ENCODE measurements at places on chromosomes 12 and 14.

DNA sequence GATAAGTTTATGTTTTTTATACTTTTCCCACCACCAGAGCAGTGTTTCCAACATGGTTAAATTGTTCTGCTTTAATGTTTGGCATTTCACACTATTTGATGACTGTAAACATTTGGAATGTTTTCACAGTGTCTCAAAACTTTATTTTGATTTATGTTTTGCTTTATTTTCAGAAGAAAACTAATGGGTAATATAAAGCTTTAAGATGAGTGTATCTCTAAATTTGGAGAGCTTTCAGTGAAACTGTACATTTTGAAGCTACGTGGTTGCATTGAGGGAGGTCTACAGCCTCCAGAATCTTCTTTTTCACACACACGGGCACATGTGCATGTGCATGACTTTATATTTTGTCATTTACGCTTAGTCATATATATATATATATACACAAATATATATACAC, 10.7 kb downstream of the BICD1 start:
- DNase-seq, result no peak
- no peak overlapping the region for H3K4me3 ChIP-seq
- no peak overlapping the region for H3K27ac ChIP-seq
- peaks cover 10% of the 10 kb centered on the region for H3K4me1 ChIP-seq
- no peaks in the 10 kb centered on the region for H3K36me3 ChIP-seq
- H3K27me3 ChIP-seq, result peaks cover 14% of the 10 kb centered on the region

DNA sequence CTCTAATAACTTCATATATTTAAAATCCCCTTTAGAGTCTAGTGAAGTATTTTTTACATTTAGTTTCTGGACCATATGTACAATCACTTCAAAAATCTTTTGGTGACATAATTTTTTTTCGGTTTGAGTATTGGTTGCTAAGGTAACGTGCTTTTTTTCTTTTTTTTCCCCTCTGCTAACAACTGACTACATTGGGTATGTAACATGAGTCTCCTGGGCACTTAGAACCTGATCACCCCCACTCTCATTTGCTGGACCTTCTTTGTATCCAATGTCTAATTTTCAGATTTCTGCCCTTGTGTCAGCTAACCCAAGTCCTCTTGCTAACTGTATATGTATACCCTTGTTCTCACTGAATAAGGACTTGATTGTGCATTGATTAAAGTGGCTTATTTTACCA, 592.9 kb upstream of the FLRT2 start:
- DNase-seq, result no peak
- no peak overlapping the region for H3K27ac ChIP-seq
- no peak overlapping the region for H3K4me3 ChIP-seq
- no peaks in the 10 kb centered on the region for H3K27me3 ChIP-seq
- no peaks in the 10 kb centered on the region for H3K4me1 ChIP-seq

GRCh38 chr12:31605531-31605930, 14.6 kb upstream of the DENND5B start:
- H3K36me3 ChIP-seq, result no peaks in the 10 kb centered on the region
- no peaks in the 10 kb centered on the region for H3K4me1 ChIP-seq
- H3K4me3 ChIP-seq, result no peak overlapping the region

- H3K4me1 ChIP-seq, result peaks cover 25% of the 10 kb centered on the region
- no peak overlapping the region for H3K27ac ChIP-seq
- H3K27me3 ChIP-seq, result no peaks in the 10 kb centered on the region
- H3K36me3 ChIP-seq, result peaks cover 7% of the 10 kb centered on the region
Measured at GRCh38 chr14:105286759-105287144, 14.0 kb downstream of the BRF1 start.

DNA sequence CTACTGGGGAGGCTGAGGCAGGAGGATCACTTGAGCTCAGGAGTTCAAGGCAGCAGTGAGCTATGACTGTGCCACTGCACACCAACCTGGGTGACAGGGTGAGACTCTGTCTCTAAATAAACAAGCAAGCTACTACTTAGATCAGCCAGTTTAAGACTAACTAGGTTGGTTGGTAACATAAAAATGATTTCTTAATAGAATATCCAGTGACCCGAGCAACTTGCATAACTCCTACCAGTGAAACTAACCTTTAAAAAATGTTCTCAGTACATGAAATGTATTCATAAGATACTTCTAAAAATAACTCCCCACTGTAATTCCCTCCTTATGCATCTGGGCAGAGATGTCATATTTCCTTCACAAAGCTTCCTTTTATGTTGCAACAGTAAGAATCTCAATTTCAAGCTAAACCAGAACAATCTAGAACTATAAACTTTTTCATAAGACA, 15.9 kb downstream of the TAOK3 start:
- peak overlapping the region; percentile 92 for H3K27ac ChIP-seq
- DNase-seq, result no peak
- H3K27me3 ChIP-seq, result no peaks in the 10 kb centered on the region
- peaks cover 44% of the 10 kb centered on the region for H3K4me1 ChIP-seq
- H3K36me3 ChIP-seq, result peaks cover 30% of the 10 kb centered on the region

- no peaks in the 10 kb centered on the region for H3K4me1 ChIP-seq
- no peaks in the 10 kb centered on the region for H3K36me3 ChIP-seq
- H3K27ac ChIP-seq, result no peak overlapping the region
- DNase-seq, result no peak
- H3K4me3 ChIP-seq, result no peak overlapping the region
Measured at GRCh38 chr14:76752744-76753143, 8.5 kb upstream of the VASH1 start.

GRCh38 chr12:56321027-56321426, 5.2 kb upstream of the CNPY2 start:
- DNase-seq, result no peak
- H3K4me1 ChIP-seq, result no peaks in the 10 kb centered on the region
- no peak overlapping the region for H3K4me3 ChIP-seq
- peaks cover 34% of the 10 kb centered on the region for H3K36me3 ChIP-seq
- H3K27ac ChIP-seq, result no peak overlapping the region
- H3K27me3 ChIP-seq, result no peaks in the 10 kb centered on the region

DNA sequence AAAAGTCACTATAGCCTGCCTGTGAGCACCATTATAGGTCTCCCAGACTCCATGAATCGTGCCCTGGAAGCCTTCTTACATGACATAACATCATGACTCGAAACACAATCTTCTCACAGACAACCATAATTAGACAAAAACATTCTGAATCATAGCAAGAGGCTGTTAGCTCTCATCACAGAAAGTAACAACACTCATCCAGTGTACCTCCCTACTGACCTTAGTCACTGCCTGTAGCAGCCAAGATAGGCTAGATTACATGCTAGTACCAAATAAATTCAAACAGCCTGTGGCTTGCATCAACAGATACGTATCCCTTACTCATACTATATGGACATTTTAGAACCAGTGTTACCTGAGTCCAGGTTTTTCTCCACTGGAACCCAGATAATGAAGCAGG, 663.8 kb upstream of the FOXG1 start:
- H3K27me3 ChIP-seq, result no peaks in the 10 kb centered on the region
- H3K27ac ChIP-seq, result no peak overlapping the region
- no peaks in the 10 kb centered on the region for H3K4me1 ChIP-seq
- no peak overlapping the region for H3K4me3 ChIP-seq
- H3K36me3 ChIP-seq, result no peaks in the 10 kb centered on the region
